NCI-H446 (cell line): ENCODE measurements at places on chromosomes 11 and 22.

DNA sequence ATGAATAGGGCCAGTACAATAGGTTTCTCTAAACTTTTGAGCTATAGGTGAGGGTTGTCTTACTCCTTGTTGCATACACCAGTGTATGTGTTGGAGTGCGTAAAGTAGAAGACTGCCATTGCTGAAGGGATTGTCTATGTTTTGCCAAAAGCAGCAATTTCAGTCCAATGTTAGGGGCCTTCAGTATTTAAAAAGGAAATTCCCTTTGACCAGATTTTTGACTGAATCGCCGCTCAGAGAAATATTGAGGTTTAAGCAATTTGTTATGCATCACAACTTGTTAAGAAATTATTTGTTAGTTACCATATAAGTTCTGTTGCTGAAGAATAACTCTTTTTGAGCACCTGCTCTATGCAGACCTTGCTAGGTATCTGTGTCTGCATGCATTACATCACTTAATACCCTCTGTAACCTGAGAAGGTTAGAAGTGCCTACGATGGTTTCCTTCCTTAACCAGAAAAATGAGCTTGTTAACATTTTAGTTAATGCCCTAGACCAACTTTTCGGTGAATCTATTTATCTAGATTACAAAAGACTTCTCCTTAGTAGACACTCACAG lies 33.9 kb downstream of the MMP20 start:
- DNase-seq, result no peak

DNA sequence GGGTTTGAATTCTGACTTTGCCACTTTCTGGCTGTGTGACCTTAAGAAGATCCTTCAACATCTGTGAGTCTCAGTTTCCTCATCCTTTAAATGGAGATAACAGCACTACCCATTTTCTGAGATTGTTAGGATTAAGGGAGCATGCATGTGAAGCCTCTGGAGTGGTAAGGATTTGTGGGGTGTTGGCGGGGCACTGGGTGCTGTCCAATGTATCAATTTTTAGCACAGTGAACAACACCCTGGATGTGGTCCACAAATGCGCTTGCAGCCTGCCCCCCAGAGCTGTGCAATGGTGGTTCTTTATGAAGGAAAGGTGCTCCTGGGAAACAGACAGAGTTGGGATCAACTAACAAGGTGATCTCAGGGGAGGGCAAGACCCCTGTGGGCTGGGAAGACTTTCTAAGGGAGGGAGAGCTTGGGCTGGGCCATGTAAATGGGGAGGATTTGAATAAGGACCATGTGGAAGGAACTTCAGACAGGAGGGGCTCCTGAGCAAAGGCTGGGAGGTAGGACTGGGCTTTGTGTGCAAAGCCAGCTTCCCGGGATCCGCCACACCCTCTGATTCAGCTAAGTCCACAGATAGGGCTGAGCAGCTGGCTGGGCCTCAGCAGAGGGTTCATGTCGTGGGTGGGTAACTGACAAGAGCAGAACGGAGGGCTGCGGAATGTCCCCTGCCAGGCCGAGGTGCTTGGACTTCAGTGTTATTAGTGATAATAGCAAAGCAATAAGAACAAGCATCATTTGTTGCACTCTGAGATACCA lies 22.7 kb upstream of the RASD2 start:
- DNase-seq, result no peak

- no peak for DNase-seq
These were observed 1.0 kb downstream of the CCDC85B start for GRCh38 chr11:65891219-65892136.

DNA sequence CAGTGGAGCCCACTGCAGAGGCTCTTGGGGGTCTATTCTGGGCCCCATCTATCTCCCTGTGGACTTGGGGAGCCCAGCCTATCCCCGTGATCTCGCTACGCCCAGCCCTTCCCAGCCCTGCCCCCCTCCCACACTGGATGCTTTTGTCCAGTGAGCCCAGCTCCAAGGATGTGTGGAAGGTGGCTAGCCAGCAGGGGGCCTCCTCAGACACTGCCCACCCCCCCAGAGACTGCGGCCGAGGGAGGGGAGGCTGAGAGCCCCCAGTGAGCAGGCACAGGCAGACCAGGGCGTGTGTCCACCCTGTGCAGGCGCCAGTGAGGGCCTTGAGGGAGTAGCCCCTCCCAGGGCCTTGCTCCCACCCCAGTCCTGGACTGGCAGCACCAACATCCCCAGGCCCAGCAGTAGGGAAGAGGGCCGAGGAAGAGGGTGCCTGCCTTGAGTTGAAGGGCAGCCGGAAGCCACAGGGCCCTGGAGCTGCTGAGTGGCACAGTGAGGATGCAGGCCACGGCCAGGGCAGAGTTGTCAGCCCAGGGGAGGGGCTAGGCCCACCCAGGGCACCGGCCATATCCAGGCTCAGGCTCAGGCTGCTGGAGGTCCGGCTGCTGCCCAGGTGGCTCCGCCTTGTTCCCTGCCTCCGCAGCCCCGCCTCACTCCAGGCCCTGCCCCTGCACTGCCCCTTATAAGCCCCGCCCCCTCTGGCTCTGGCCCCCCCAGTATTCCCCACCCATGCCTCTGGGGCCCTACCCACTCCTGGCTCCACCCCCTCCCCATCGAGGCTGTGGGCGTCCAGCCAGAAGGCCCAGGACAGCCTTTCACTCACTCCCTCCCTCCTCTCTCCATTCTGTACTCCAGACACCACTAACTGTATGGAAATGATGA lies 28.0 kb downstream of the MOB2 start:
- peak; percentile 17 for DNase-seq

DNA sequence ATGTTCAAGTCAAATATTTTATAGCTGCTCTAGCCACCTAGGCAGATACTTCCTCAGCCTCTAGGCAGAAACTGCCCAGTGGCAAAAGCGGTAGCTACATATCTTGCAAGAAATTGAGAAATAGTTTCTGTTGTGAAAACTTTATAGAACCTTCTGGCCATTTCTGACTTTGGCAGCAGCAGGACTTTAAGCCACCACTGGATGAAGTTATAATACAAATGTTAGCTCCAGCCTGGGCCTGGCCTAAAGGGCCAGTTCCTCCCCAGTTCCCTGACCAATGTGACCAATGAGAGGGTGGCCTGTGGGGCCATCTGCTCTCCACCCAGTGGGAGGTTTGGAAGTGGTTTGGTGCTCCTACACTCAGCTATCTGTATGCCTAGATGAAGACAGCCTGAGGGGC lies 254.0 kb upstream of the NARS2 start:
- DNase-seq, result no peak

DNA sequence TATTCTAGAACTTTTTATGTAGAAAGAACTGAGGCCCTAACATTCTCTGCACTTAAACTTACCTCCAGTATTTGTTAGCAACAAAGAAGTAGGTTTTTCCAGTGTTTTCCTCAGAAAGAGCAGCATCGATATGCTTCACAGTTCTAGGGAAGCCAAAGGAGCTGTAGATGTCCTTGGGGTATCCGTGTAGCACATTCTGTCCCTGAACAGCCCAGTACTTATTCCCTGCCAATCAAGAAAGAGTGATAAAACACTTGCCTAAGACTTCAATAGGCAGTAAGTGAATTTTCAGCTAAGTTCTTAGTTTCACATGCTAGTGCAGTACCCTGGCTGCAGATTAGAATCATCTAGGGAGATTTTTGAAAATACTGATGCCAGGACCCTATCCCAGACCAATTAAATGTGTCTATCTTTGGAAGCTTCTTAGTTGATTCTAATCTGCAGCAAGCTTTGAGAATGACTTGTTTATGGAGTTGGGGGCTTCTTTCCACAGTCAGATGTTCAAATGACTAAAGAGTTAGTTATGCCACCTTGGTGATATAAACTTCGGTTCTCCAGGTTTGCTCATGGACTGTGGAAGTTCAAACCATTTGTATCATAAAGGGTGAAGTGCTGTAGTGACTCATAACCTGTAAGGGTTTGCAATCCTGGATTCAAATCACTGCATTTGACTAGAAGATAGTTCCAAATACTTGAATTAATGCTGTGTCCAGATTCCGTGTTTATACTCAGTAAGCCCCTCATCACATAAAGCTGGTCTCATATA lies 6.5 kb downstream of the MMP1 start:
- DNase-seq, result no peak

GRCh38 chr11:3622521-3622920 lies 19.3 kb downstream of the ART5 start:
- no peak for DNase-seq
